ENCODE measurements at places on chromosomes 13 and 19.

DNA sequence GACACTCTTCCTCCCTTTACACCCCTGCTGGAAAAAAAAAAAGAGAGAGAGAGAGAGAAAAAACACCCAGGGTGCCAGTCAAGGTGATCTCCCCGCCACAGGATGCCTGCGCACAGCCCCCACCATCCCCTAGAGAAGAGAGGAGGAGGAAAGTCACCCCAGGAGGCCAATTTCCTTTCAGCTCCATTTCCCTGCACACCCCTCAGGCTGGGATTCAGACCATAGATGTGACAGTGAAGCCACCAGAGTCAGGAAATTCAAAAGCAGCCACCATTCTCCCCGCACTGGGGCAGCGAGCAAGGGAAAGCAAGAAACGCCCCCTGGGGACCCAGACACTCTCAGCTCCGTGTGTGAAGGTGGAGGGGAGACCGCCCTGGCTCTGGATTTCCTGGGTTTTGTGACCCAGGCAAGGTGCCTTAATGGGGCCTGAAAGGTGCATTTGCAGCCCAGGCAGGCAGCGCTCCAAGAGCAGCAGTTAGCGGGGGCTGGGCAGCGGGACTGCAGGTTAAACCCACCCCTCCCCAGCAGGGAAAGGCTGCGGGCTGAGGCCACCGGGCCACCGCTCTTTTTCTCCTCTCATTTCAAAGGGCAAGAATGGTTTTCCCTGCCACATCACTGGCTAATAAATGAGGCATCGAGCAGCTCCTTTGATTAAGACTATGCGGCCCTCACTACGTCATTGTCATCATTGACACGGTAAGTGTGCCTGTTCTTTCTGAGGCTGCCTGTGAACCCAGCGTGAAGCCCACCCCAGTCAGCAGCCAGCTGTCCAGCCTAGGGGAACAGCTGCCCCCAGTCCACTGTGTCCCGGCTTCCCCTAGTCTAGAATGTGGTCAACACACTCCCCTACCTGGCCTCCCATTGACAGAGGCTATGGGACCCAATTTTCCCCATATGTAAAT lies 83.8 kb upstream of the TM9SF2 start:
- no peak for DNase-seq

- no peak for DNase-seq
Measured at GRCh38 chr13:29196409-29197074, 376.4 kb downstream of the MTUS2 start.

DNA sequence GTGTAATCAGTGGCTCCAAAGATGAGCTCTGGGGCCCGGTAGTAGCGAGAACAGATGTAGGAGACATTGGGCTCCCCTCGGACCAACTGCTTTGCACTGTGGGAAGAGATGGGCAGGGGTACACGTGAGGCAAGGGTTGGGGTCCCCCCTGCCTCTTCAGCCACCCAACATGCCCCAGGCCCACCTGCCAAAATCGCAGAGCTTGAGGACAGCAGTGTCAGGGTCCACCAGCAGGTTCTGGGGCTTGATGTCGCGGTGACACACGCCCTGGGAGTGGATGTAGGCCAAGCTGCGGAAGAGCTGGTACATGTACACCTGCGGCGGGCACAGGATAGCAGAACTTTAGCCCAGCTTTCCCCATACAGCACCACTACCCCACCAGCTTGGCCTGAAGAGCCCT lies 8.0 kb downstream of the GSK3A start:
- no peak for DNase-seq

DNA sequence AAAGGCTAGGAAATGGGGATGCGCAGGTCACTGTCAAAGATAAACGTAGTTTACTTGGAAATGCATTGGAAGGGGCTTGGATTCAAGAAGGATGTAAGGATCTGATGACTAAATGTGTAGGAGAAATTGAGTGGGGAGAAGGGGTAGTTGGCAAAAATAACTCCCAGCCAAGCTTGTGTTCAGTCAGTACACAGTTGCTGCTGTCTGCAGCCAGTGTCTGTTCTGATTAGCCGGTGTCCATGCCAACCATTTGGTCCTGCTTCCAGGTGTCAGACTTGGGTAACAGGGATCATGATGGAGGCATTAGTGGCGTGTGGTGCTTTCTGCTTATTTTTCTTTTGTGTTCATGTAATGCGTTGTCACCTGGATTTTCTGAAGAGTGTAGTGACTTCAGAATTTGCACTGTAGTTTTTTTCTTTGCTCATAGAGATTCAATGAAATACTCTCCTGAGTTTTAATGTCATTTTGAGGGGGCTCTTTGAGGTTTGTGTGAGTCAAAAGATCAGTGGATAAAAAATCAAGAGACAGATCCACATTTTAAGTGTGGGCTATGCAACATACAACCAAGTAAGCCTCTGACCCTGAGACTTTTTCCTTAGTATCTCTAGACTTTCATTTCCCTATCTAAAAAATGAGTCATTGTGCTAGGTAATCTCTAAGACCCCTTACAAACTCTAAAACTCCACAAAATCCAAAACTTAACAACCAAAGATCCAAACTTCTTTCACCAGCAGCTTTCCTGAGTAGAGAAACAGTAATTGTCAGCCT lies 103.9 kb downstream of the WDFY2 start:
- DNase-seq: no peak

DNA sequence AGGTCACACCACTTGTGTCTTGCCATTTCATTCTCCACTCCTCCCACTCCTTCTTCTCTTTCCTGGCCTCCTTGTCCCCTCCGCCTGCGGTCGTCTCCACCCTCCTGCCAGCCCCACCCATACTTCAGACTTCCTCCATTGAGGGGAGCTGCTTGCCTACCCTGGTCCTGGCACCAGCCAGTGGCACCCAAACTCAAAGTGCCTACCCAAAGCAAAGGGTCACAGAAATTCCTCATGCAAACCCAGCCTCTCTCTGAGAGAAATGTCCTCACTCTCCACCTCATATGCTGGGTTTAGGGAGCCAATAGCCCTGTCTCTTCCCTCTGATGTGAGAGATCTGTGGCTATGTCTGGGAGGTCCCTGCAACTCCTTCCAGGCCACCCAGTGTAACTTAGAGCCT lies 109.6 kb downstream of the TEX26 start:
- DNase-seq: no peak

Measured in T1000 (cell line).